Uterine smooth muscle cell (primary cell): ENCODE measurements at places on chromosomes 5 and 9. TPM values are rescaled to one million over a fixed set of nuclear protein-coding genes. Genes with fewer than 3 reads are reported as not detected.

Gene TNFSF8
- total RNA-seq = not detected in 2 replicates

Gene LRRC19
- not detected in 2 replicates for total RNA-seq

Gene SEMA6A
- total RNA-seq = 0.12 and 0.44 TPM in 2 replicates

Gene FAM221B
- total RNA-seq = not detected in 2 replicates

Gene TEX48
- total RNA-seq = not detected in 2 replicates

Gene SIL1
- 57.9 and 105 TPM in 2 replicates for total RNA-seq
